ENCODE measurements at places on chromosomes 1 and 21.
A peak's percentile ranks its signal among the peaks of the same experiment; 100 is the strongest.

GRCh38 chr1:203271018-203271743 is 34.1 kb upstream of the BTG2 start:
- no peak for DNase-seq

DNA sequence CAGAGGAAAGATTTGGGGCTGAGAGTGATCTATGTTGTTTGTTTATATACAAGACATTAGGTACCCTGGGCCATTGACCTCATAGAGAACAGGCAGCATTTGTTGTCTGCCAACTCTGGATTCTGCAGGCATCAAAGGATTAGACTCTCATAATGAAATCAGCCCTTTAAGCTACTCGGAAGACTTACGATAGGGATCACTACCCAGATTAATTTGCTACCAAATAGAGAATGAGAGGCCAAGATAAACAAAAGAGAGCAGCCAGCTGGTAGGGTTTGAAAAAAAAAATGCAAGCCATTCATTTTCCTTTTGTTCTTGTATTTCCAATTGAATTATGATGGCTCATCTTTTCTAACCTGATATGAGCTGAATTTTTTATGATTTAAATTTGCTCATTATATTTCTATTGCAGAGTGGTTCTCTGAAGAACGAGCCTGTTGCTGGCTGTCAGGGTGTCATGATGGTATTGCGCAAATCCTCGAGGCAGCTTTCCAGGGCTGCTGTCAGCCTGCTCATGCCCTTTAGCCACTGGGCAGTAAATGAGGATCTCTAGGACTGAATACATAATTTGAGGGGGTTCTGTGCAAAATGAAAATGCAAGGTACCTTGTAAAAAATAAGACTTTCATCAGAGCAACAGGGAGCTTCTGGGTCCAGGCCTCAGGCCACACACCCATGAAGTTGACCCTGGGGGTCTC is 116.4 kb upstream of the KCNJ15 start:
- peak; percentile 95 for DNase-seq

- peak; percentile 95 for DNase-seq
Observed at GRCh38 chr21:33441489-33442477, 38.0 kb downstream of the TMEM50B start.

DNA sequence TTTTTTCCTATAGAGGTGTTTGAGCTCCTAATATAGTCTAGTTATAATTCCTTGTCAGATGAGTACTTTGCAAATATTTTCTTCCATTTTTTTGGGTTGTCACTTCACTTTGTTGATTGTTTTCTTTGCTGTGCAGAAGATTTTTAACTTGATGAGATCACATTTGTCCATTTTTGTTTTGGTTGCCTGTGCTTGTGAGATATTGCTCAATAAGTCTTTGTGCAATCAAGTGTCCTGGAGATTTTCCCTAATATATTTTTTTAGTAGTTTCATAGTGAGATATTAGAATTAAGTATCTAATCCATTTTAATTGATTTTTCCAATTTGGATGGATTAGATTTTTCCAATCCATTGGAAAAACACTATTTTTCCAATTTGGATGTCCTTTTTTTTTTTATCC is 1395.5 kb downstream of the PLA2G4A start:
- no peak for DNase-seq

GRCh38 chr1:244353551-244354091 is 98.1 kb downstream of the ADSS2 start:
- DNase-seq, result no peak

DNA sequence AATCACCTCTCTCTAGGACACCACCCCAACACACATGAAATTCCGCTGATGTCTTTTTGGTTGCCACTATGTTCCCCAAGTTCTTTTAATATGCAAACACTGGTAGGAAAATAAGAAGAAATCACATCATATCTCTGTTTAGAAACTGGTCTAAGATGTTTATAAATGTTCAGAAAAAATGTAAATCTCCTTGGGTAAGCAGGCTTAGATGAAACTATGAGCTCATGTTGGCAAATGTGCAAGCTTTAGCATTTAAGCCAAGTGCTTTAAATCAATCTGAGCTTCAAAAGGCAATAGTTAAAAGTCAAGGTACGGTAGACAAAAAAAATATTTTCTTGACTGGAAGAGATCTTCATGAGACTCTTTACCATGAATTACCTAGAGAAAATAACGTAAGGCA is 25.2 kb upstream of the SLAMF9 start:
- DNase-seq, result no peak

DNA sequence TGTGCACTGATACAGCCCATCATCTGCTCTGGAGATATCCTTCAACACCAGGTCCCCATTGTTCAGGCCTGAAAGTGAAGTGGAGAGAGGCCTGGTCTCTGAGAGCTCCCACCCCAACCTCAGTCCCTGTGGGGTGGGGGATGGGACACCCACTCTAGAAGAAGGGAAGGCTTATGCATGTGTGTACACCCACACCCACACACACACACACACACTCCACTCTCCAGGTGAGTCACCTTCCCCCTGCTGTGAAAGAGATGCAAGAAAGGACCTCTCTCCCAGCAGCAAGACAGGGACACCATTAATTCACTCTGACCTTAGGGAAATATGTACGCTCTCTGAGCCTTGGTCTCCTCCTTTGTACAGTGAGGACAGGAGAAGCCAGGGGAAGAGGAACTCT is 5.9 kb downstream of the VSIG8 start:
- DNase-seq, result no peak

DNA sequence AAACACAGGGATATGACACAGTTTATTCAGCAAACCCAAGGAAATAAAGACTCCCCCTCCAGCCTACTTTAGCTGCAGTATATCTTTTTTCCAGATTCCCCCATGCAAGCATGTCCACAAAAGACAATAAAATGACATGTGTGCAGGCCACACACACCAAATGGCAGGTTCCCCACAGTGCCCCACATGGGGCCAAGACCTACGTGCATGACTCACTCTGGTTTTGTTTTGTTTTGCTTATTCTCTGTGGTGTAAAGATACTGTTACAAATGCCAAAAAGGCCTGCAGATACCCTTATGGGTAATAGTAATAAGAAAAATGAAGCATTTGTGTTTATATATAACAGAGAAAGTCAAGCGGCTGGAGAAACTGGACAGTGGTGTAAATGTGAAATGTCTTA is 71.6 kb downstream of the RD3 start:
- no peak for DNase-seq

- no peak for DNase-seq
Observed at GRCh38 chr1:230494514-230494913, 68.4 kb upstream of the PGBD5 start.

GRCh38 chr1:180178511-180179161 is 24.0 kb downstream of the QSOX1 start:
- DNase-seq, result no peak

Data from NCI-H2029 treated with DMSO at 0.1 percent for 48 hours (cell line).